T-helper 17 cell (primary cell): ENCODE measurements at places on chromosomes 3 and 15.
A peak's percentile ranks its signal among the peaks of the same experiment; 100 is the strongest.

DNA sequence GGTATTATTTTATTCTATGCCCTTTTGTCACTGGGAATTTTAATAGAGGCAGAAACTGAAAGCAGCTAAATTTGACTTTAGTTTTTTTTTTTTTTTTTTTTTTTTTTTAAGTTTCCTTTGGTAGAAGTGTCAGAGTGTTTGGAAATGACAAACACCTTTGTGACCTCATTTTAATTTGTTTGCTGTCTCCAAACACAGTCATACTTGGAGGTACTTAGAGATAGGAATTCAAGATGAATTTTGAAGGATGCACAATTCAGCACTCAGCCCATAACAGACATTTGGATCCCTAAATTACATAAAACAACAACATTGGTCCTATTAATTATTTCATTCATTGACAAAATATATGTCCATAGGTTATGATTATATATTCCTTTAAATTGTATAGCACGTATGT is 43.4 kb upstream of the NAALADL2 start:
- no peak for DNase-seq

DNA sequence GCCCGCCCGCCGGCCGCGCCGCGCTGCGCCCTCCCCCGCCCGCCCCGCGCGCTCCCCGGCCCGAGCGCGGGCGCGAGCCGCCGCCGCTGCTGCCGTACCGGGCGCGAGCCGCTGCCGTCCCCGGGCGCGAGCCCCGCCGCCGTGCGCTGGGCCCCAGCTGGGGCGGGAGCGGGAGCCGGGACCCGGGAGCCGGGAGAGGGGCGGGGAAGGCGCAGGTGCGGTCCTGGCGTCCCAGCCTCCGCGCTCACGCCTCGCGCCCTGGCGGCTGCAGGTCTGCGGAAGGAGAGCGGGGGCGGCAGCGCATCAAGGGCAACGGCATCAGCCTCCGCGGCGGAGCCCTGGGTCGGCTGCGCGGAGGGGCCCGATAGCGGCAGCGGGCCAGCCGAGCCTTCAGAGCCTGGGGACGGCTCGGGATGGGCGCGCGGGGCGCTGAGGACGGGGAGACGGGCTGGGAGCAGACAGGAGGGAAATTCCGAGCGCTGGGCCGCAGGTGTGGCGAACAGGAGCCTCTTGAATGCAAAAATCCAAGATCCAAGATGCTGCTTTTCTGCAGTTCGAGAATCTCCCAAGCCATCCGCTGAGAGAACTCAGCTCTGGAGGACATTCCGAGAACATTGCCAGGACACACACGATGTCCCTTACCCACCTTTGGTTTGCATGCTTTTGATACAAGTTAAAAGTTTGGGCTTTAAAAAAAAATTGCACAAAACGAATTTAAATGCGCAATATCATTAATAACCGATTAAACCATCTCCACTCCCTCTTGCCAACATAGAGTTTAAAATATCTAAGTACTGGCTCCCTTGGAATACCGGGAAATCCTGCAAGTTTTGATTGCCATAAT is 251.1 kb downstream of the TJP1 start:
- DNase-seq, result no peak

DNA sequence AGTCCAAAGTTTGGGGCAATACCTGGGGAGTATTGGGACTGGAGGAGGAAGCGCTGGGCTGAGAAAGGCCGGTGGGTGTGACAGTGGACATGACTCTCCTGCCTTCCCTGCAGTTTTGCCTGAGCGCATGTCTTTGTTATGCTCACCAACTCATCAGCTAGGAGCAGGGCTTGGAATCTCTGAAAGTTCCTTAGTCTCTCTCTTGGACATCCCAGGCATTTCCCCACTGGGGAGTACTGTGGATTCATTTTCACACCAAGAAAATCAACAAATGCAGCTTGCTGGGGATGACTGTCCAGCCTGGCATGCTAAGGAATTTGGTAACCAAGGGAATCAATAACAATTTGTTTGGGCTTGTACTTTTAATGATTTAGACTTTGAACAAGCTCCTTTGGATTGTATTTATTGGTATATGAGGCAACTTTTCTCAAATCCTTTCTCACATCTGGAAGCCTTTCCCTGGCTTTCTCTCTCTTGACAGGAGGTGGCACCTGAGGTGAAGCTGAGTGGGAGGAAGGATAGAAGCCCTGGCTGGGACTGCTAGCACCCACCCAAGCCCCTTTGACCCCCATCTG is 48.5 kb upstream of the CHST2 start:
- DNase-seq, result no peak

GRCh38 chr3:195249858-195250464 is 21.0 kb downstream of the XXYLT1 start:
- DNase-seq, result no peak

DNA sequence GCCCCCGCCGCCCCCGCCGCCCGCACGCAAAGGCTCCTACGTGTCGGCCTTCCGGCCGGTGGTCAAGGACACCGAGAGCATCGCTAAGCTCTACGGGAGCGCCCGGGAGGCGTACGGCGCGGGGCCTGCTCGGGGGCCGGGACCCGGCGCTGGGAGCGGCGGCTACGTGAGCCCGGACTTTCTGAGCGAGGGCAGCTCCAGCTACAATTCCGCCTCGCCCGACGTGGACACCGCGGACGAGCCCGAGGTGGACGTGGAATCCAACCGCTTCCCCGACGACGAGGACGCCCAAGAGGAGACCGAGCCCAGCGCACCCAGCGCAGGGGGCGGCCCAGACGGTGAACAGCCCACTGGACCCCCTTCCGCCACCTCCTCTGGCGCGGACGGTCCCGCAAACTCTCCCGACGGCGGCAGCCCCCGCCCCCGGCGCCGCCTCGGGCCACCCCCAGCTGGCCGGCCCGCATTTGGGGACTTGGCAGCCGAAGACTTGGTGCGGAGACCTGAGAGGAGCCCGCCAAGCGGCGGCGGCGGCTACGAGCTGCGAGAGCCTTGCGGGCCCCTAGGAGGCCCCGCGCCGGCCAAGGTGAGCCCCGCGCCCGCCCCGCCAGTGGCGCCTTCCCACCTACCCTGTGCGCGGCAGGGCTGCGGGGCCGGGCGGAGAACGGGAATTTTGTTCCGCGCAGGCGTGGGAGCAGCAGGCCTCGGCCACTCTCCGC is 2.4 kb downstream of the SKOR1 start:
- DNase-seq, result no peak

DNA sequence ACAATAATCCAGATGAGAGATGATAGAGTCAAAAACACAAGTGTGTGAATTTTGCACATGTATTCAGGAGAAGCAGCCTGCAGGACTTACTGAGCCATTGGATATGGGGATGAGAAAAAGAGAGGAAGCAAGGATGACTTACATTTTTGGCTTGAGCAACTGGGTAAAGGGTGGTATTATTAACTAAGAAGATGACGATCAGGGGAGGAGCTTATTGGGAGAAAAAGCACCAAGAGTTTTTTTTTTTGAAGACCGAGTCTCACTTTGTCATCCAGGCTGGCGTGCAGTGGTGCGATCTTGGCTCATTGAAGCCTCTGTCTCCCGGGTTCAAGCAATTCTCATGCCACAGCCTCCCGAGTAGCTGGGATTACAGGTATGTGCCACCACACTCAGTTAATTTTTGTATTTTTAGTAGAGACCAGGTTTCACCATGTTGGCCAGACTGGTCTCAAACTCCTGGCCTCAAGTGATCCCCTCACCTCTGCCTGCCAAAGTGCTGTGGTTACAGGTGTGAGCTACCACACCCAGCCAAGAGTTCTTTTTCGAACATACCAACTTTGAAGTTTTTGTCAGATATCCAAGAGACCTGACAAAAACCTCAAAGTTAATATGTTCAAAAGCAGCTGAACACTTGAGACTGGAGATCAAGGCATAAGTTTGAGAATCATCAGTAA is 14.8 kb upstream of the SH3BP5 start:
- no peak for DNase-seq

GRCh38 chr3:4245671-4246070 is 57.5 kb upstream of the SETMAR start:
- DNase-seq, result no peak

- DNase-seq, result peak; percentile 17
Measured at GRCh38 chr3:13655061-13655913, 106.4 kb downstream of the FBLN2 start.

GRCh38 chr3:151795276-151795675 is 18.6 kb upstream of the AADAC start:
- DNase-seq, result no peak

- DNase-seq, result no peak
Measured at GRCh38 chr15:81014446-81015093, 13.8 kb downstream of the TLNRD1 start.

- DNase-seq, result no peak
Measured at GRCh38 chr3:73419942-73420341, 204.8 kb downstream of the PDZRN3 start.

DNA sequence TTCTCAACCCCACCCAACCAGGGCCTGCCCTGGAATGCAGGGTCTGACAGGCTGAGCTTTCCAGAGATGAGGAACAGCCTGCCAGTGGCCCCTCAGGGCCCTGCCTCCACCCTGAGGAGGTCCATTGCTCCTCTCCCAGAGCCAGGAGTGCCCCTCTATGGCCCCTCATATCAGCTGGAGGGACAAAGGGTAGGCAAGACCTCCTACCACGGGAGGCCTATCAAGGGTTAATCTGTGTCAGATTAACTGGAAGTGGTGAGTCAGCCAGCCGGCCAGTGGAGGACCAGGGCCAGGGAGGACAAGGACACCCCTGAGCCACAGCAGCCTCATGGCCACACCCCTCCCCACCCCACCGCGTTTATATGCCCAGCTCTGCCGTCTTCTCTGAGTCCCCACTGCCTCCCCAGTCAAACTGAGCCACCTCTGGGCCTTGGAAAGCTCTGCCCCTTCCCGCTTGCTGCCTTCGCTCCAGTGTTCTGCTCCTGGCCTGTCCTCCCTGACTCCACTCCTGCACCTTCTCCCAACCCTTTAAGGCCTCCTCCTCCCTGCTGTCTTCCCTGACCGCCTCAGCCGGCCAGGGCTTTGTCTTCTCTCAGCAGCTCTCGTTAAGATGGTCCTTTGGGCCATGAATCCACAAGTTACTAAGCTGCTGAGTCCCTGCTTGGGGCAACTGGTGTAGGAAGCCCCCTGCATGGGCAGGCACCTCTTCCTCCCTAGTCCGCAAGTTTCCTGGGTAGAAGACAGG is 6.5 kb downstream of the CCDC33 start:
- DNase-seq, result no peak

DNA sequence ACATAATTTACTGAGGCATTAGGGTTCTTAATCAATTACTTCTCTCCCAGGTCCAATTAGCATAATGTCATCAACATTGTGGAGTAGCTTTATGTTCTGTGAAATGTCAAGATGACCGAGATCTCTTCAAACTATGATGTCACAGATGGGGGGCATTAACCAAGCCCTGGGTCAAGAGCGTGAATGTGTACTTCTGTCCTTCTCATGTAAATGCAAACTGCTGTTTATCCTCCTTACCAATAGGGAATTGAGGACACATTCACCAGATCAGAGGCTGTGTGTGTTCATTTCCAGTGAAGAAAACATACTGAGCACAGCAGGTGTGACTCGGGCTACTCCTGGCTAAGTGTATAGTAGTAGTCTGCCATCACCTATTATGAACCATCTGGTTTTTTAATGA is 177.9 kb downstream of the MINAR1 start:
- no peak for DNase-seq

GRCh38 chr15:46879032-46879770 is 838.1 kb upstream of the SEMA6D start:
- no peak for DNase-seq

DNA sequence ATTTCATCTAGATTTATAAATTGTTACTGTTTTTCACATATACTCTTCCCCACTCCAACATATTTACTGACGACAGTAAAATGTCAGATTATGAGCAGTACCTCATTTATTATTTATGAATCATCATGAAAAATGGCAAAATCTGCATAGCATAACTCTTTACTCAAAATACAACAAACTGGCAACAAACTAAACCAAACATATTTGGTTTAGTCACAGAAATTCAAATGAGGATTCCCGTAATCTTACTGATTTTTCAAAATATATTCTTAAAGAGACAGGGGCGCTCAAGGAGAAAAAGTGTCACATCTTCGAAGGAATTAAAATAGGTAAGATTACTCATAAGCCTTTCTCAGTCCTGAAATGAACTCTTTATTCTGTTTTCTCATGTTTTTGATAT is 3.0 kb upstream of the GPR87 start:
- DNase-seq, result no peak

GRCh38 chr3:190807719-190808375 is 54.6 kb downstream of the GMNC start:
- DNase-seq, result no peak

DNA sequence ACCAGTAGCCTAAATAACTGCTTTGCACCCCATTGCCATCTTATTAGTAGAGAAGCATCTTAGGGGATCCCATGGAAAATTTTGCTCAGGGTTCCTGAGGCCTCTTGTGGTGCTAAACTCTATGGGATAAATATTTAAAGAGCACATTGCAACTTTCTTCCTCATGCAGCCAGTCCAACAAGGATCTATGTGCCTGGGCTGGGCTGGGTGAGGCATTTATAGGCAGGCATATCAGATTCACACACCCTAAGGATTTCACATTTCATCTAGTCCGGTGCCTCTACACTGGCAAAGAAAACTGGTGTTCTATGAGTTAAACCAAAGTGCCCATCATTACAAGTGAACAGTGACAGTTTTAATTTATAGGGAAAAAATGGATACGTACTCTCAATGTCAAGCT is 512.3 kb downstream of the EDEM1 start:
- DNase-seq, result no peak

- no peak for DNase-seq
Measured at GRCh38 chr15:45184562-45185041, 3.2 kb downstream of the SHF start.

- DNase-seq, result no peak
Measured at GRCh38 chr15:73748730-73749129, 4.4 kb downstream of the INSYN1 start.

DNA sequence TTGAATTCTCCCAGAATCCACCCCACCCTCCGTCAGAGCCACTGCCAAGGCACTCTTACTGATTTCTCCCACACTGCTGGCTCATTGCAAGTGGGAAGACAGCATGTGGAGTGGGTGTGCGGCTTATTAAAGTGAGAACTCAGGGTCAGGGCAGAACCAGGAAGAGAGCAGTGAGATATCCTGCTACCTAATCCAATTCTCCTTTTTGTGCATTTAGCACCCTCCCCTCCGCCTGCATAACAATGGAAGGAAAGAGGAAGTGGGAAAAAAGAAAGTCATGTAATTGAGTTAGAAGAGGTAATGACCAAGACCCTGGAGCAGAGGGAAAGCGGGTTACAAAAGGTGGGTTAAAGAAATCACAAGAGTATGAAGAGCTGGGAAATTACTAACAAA is 27.8 kb upstream of the PIK3CB start:
- no peak for DNase-seq

DNA sequence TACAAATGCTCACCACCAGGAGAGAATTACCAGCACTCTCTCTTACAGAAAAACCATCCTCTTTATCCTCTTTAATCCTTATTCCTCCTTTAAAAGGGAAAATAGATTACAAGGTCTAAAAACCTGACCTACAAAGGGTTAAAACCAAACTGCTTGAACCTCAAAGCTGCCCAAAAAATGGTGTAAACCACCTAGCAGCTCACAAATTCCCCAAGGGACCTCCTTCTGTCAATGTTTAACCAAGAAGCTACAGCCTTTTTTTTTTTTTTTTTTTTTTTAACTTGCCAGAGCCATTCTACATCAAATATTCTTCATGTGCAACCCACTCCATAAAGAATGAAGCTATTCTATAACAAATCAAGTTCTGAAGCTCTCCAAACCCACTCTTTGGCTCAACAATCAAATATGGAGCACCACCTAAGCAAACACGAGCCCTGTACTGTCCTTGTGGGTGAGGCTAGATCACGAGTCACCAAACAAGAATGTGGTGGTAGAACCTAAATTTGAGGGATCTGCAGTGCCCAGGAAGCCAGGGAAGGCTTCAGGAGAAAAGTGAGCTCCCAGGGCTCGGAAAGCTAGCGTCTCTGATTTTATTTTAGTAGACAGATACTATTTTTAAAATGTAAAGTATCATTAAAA is 20.1 kb downstream of the OSBPL10 start:
- no peak for DNase-seq
